Fibroblast of skin of right quadriceps (primary cell): ENCODE measurements at places on chromosomes 6 and 20.
A peak's percentile ranks its signal among the peaks of the same experiment; 100 is the strongest.

DNA sequence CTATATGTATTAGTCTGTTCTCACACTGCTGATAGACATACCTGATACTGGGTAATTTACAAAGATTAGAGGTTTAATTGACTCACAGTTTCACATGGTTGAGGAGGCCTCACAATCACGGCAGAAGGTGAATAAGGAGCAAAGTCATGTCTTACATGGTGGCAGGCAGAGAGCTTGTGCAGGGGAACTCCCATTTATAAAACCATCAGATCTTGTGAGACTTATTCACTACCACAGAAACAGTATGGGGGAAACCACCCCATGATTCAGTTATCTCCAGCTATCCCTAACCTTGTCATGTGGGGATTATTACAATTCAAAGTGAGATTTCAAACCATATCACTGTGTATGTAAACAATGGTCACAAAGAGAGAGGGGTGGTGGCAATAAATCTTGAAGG, 6.6 kb downstream of the CST8 start:
- DNase-seq = no peak

DNA sequence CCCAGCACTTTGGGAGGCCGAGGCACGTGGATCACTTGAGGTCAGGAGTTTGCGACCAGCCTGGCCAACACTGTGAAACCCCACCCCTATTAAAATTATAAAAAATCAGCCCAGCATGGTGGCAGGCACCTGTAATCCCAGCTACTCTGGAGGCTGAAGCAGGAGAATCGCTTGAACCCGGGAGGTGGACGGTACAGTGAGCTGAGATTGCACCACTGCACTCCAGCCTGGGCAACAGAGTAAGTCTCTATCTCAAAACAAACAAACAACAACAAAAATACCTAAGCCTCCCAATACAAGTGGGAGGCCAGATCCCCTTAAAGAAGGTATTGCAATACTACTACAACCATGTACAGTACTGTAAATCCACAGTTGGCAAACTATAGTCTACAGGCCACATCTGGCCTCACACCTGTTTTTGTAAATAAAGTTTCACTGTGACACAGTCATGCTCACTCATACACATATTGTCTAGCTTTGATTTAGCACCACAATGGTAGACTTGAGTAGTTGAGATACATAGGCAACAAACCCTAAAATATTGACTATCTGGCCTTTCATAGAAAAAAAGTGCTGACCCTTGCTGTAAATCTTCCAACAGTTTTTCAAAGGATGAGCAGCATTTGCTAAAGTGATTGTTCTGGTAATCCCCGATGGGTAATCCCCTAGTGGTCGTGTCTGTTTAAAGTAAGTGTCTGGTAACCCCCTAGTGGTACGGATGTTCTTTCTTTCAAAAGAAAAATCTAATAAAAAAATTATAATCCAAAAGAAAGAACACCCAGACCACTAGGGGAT, 202.0 kb downstream of the RNGTT start:
- DNase-seq = no peak

- no peak for DNase-seq
Observed at GRCh38 chr6:132423839-132424238, 22.6 kb upstream of the MOXD1 start.

DNA sequence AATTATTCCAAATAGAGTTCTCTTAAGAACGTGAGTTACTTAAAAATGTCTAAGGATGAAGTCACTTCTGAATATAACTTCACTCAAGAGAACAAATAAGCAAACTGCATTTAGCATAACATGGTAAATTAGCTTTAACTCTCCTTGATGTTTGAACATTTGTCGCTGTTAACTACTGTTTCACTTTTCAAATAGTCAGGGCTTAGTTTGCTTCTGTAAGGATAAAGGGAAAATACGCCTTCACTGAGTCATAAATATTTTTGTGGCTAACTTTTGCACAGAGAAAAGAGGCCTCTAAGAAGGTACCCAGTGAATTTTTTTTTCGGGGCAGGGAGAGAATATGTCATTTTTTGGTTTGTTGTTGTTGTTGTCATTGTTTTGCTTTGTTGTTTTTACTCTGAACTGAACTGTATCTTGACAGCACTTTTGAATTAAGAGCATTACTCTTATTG, 8.1 kb downstream of the PTPN1 start:
- peak; percentile 54 for DNase-seq

DNA sequence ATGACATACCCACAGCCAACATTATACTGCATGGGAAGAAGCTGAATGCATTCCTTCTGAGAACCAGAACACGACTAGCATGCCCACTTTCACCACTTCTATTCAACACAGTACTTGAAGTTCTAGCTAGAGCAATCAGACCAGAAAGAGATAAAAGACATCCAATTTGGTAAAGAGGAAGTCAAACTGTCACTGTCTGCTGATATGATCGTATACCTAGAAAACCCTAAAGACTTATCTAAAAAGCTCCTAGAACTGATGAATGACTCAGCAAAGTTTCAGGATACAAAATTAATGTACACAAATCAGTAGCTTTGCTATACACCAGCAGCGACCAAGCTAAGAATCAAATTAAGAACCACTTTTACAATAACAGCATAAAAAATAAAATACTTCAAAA, 60.5 kb downstream of the EYS start:
- DNase-seq = no peak

DNA sequence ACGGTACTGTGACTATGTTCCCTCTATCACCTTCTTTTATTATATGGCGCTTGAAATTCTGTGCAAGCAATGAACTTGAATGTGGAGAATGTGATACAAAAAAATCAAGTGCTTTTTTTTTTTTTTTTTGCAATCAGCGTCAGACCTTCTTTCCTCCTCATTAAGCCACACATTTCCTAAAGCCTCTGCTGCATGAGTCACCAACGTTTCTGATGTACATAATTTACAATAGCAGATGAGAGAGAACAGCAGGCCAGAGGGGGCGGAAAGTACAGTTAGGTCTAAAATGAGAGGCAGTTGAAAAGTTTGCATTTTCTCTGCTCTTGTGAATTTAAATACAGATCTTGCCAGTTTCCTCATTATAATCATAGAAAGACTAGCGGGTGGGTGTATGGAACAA, 114.6 kb upstream of the RIPOR2 start:
- DNase-seq = peak; percentile 94

GRCh38 chr6:118758946-118759345, 107.6 kb upstream of the CEP85L start:
- DNase-seq = no peak

DNA sequence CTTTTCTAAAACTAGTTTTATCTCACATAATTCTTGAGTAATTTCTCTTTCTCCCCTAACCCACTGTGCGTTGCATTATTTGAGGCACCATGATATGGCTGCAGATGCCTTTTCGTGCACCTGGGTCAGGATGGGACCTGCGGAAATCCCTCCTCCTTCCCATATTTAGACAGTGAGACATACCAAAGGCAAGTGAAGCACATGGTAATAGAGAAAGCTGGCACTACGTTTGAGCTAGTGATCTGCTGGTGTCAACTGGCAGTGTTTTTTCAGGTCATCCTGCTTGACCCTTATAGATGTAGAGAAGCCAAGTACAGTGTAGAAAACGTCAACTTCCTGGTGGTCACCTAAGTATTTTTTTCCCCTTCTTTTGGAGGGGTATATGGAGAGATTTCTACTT, 71.7 kb downstream of the FOXO3 start:
- no peak for DNase-seq

- no peak for DNase-seq
Observed at GRCh38 chr20:36856195-36856594, 19.7 kb upstream of the TLDC2 start.

GRCh38 chr6:167115054-167115453, 7.8 kb upstream of the CCR6 start:
- no peak for DNase-seq
